ENCODE measurements at places on chromosomes 11 and 22.
A peak's percentile ranks its signal among the peaks of the same experiment; 100 is the strongest.

DNA sequence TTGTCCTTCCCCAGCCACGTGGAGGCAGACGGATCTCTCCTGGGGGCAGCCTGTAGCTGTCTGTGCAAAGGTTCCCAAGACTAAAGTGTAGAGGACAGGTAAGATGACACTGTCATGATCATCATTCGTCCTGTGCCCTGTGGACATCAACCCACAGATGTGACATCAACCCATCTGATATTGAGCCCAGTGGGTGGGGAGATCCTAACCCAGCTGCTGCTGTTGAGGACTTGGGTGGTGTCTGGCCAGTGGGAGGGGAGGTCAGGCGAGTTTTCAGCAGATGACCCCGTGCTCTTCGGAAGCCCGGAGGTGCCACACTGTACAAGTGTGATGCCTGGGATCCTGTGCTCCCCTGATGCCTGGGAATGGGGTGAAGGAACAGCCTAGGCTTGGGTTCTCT is 1.2 kb upstream of the GAL start:
- no peak for DNase-seq

- no peak for DNase-seq
These were observed 15.5 kb downstream of the CECR2 start for GRCh38 chr22:17384612-17385330.

GRCh38 chr11:16981651-16982194 is 32.5 kb downstream of the PLEKHA7 start:
- DNase-seq = no peak

DNA sequence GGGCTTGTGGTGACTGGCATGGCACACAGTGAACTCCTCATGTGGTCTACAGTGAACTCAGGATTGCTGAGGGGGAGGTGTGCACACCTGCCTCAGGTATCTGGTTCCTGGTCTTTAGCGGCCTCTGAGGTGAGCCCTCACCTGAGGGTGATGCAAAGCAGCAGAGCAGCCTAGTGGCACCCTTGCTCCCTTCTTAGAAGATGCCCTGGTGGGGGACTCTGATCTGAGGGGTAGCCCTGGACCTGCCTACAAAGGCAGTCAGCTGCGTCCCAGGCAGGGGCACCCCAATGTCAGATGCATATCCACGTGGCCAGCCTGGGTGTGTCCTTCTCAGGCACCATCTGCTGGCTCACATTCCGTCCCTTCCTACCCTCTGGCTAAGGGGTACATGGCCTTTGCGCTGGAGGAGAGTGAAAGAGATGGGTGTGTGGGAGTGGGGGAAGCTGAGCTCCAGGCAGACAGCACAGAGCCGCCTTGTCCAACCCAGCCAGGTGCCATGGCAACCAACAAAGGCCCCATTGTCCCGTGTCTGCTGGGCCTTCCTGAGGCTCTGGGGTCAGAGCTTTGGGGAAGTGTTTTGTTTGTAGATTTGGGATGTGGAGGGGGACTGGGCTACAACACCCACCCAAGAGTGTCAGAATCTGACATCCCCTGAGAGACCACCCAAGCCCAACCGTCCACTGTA is 5.8 kb downstream of the PLEKHB1 start:
- no peak for DNase-seq

GRCh38 chr11:121618516-121618915 is 165.7 kb upstream of the SORL1-AS1 start:
- no peak for DNase-seq

GRCh38 chr11:33540946-33541915 is 159.4 kb downstream of the C11orf91 start:
- DNase-seq = no peak

DNA sequence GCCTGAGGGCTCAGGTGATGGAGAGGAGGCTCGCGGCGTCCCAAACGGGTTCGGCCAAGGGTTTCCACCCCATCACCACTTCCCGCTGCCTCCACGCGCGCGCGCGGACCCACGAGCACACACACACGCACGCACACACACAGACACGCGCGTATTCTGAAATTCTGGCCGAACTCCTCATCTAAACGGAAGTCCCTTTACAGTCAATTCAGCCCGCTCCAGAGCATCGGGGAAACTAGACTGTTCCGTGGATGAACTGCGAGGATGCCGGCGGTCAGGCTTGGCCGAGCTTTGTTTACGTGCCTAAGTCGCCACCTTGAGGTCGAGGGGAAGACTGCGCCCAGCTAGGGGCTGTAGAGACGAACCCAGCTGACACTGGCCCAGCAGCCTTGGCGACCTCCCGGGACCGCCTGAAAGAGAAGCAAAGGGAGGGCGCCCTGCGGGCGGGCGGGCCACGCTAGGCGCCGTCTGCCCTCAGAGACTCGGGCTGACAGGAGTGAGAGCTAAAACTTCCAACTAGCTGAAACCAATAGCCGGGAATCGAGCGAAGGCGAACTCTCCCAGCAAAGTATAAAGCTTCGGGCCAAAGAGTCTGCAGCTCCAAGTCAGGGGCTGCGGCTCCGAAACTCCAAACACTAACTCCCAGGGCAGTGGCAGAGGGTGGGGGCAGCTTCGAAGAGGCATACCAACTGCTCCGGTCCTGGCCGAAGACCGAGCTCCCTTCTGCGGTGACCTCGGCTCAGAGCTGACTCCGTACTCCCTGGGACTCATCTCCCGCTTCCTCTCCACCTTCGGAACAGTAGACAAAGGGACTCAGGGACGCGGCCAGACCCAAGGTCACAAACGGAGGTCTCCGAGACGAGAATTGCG is 124.7 kb upstream of the C11orf58 start:
- peak; percentile 10 for DNase-seq

DNA sequence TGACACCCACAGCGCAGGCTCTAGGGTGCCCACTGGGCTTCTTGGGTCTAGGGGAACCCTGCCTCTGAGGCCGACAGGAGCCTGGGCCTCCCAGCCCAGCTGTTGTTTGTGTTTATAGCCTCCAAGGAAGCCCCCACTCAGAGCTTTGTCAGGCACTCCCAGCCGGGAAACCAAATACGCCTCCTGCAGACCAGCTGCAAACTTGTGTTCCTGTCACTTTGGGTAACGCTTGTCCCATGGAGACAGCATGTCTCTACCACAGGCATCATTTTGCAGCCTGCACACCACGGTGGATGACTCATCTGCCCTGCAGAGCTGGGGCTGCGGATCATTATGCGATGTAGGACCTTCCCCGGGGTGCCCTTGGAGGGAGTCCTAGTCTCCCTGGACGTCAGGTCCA is 40.6 kb upstream of the CRYBB3 start:
- peak; percentile 29 for DNase-seq

DNA sequence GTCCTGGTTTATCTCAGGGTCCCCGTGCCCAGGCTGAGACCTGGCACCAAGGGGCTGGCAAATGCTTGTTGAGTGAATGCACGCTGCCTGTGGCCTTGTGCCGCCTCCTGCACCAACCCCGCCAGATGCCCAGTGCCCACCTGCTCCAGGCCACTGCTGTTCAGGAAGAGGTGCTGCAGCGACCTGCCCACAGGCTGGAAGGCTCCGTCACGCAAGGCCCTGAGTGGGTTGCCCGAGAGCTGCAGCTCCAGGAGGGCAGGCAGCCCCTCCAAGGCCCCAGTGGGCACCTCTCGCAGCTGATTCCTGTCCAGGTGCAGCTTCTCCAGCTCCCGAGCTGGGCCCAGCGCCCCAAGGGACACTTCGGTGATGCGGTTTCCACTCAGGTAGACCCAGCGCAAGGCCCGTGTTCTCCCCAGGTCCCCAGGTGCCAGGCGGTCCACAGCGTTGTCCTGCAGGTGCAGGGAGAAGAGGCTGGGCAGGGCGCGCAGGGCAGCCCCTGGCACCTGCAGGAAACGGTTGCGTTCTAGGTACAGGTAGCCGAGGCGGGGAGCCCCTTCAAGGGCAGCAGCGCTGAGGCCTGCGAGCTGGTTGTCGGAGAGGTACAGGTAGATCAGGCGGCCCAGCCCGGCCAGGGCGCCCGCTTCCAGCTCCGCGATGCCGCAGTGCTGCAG is 3.6 kb downstream of the CHADL start:
- no peak for DNase-seq

DNA sequence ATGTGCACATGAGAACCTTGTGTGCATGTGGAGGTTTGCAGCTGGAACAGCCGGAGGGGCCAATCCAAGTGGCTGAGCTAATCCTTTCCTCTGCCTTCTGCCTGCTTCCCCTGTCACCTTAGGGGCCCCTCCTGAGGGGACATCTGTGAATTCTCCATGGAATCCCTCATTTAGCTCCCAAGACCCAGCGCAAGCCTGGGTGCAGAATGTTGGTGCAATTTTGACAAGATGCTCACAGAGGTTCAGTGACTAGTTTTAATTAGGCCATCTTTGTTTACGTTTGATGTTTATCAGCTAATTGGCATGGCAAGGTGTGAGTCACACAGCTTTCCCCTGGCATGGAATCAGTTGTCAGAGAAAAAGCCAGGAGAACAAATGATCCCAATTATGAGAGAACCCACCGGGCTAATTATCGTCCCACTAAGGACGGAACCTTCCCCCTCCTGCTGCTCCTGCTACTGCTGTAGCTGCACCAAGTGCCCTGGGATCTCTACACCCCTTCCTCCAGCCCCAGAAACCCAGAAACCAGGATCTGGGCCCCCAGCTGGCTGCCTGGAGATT is 63.6 kb upstream of the PAX6 start:
- peak; percentile 98 for DNase-seq

DNA sequence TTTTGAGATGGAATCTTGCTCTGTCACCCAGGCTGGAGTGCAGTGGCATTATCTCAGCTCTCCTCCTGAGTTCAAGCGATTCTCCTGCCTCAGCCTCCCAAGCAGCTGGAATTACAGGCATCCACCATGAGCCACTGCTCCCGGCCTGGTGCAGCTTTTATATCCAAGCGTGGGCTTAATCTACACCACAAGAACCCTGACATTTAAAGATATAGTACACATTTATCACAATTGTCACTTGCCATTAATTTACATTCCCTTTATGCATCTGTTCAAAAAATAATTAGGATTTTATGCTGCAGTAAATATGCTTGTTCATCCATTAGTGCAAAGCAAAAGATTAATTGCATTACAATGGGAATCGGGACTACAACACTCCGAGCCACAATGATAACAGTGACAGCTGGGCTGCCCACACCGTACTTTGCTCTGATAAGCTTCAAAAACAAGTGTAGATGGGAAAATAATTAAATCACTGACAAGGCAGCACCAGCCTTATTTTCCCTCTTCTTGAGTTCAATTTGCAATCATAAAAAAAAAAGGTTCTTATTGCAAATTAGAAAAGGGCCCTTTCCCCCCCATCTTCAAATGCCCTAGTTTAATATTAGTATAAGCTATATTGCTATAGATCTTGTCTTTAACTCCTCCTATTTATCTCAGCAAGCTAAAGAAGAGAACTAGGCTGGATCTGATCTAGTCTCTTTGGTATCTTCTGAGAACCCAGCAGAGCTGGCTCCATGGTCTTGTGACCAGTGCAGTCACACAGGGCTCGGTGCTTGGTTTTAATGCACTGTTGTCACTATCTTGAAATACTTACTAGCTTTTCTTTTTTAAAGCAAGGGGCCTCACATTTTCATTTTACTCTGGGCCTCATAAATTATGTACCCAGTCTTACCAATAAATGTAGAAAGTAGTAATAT is 206.2 kb upstream of the LRRC4C start:
- no peak for DNase-seq

DNA sequence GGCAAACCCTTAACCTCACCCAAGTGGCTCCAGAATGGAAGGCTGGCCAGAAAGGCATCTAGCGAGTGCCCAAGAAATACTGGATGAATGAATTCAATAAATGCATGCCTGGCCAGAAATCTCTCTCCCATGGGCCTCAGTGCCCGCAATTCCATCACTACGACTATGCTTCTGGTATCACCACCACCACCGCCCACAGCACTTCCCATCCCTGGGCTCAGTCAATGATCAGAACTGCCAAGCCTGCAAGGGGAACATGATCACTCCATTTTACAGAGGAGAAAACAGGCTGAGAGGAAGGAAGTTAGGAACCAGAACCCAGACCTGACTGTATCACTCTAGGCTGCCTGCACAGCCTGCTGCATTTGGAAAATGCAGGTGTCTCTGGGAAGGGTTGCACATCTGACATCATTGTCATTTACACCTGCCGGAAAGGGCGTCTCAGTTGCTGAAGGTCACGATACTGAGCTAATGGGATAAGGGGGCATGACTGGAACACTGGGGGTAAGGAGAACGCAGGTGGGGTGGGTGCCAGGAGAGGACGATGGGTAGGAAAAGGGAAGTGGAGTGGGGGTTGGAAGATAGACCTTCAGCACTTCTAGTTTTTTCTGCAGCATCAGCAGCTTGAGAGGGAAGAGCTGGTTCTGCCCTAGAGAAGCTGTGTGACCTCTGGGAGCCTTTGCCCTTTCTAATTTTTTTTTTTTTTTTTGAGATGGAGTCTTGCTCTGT is 3.2 kb downstream of the GPR152 start:
- no peak for DNase-seq

DNA sequence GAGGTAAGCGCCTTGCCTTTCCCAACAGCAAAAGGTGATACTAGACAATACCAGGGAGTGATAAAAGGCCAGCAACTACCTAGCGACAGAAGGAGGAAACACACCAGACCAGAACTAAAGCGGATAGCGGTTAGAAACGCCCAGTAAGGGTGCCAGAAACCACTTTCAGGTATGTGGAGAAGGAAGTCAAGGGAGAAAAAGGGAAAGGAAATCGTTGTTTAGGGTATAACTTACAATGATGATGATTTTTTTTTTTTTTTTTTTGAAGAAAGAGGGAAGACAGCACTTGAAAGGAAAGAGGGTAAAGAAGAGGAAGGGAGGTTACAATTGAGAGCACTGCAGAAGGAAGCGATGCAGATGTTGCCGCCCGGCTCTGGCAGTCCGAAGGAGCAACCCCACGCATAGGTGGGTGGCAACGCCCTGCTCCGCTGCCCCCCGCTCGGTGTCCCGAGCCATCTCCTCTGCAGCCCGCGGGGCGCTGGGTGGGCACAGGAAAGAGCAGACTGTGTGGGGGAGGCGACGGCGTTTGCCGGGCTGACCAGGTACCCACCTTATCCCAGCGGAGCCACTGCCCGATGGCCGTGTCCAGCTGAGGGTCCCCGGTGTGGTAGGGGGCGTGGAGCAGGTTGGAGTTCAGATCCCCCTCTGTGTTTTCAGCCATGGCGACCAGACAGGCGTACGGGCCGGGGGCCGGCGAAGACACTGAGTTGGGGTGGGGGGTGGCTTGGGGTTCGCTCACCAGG is 561 bp downstream of the PGM2L1 start:
- peak; percentile 53 for DNase-seq

Data from NCI-H2171 treated with DMSO at 0.1 percent for 48 hours (cell line).